ENCODE measurements at places on chromosomes 11 and 22.

- no peak for DNase-seq
These were observed 231.0 kb downstream of the DDX10 start for GRCh38 chr11:108895579-108896480.

DNA sequence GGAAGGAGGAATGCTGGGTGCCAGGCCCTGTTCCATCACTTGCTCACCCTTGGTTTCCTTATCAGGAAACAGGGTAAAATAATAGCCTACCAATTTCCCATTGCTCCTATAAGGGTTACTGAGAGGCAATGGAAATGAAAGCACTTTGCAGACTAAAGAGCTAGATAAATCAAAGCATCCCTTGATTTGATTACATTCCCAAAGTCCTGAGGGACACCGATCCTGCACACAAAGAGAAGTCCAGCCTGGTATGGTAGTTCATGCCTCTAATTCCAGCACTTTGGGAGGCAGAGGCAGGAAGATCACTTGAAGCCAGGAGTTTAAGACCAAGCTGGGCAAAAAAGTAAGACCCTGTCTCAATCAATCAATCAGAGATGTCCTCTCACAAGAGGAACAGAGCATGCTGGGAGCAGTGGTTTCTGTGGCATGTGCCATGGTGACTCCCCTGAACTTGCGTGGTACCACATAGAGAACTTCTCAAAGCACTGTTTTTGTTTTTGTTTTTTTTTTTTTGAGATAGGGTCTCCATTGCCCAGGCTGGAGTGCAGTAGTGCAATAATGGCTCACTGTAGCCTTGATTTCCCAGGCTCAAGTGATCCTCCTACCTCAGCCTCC lies 10.7 kb downstream of the TBC1D10A start:
- DNase-seq: no peak

GRCh38 chr11:118401880-118402590 lies 629 bp downstream of the ATP5MG start:
- no peak for DNase-seq

GRCh38 chr11:34254011-34254410 lies 103.8 kb downstream of the ABTB2 start:
- DNase-seq: no peak

GRCh38 chr11:2186669-2187279 lies 15.2 kb upstream of the TH start:
- no peak for DNase-seq

- no peak for DNase-seq
These were observed 39.4 kb downstream of the GNB1L start for GRCh38 chr22:19815093-19815822.

- DNase-seq: no peak
These were observed 91.5 kb downstream of the ABTB2 start for GRCh38 chr11:34266090-34266912.

GRCh38 chr11:7490535-7490934 lies 5.2 kb downstream of the OLFML1 start:
- no peak for DNase-seq

GRCh38 chr22:26828311-26828710 lies 170.9 kb downstream of the MIAT start:
- DNase-seq: no peak

DNA sequence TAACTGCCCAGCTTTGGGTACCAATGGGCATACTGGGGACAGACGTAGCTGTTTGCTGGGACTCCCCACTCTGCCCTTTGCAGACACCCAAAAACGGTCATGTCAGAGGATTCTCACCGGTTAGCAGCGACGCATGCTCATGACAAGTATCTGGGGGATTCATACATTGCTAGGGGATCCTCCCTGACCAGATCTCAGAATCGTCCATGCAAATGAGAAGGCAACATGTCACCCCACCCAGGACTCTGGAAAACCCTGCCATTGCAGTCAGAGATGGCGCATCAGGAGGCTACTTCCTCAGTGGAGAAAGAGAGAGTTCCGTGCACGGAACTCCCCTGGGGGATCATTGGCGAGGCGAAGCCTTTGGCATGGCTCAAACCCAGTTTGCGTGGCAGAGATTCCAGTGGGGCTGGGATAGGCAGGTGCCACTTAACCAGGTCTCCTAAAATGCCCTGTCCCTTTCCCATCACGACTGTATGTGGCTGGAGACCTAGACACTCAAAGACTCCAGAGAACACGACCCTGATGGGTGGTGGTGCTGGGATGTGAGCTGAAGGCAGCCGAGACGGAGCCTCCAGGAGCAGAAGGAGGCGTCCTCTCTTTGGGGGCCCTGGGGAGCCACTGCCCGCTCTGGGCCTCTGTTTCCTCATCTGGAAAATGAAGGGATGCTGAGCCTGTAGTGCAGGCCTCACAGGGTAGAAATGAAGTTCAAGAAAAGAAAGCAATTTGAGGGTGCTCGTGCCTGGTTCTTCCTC lies 4.9 kb downstream of the RGL4 start:
- DNase-seq: no peak

GRCh38 chr11:85602526-85603213 lies 24.5 kb downstream of the DLG2 start:
- no peak for DNase-seq

DNA sequence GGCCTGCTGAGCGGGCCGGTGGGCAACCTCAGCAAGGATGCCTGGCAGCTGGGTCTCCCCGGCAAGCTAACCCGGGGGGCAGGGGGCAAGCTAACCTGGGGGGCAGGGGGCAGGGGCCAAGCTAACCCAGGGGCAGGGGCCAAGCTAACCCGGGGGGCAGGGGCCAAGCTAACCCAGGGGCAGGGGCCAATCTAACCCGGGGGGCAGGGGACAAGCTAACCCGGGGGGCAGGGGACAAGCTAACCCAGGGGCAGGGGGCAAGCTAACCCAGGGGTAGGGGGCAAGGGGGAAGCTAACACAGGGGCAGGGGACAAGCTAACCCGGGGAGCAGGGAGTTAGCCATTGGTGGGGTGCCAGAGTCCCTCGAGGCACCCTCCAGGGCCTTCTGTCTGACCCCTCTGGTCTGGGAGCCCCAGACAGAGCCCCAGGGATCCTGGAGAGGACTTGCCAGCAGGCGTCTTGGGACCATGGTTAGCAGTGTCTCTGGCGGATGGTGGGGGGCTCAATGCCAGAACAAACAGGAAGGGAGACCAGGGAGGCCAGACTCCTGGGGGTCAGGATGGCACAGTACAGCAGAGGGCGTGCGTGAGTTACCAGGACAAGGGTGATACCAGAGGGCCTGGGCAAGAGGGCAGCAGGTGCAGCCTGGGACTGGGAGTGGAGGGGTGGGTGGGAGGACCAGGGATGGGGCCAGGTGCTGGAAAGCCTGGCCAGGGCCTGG lies 16.1 kb downstream of the IGF2 start:
- DNase-seq: no peak
